ENCODE measurements at places on chromosomes 4 and X.

DNA sequence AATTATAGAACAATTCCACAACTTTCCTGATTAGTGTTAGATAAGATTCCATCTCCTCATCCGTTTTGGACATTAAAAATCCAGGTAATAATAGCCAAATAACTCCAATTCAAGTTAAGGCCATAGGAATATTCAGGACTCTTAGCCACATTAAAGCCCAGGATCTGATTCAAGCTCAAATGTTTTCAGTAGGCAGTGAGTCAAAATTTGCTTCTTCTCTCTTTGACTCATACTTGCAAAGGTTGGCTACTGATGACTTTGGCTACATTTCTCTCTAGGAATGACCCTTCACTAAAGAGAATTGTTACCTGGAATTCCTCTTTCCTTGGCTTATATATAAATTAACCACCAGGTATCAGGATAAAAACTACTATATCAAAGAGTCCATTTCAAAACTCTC, 354.9 kb upstream of the HS3ST1 start:
- DNase-seq = no peak

- DNase-seq = no peak
Measured at GRCh38 chr4:184959309-184959708, 59.0 kb upstream of the HELT start.

DNA sequence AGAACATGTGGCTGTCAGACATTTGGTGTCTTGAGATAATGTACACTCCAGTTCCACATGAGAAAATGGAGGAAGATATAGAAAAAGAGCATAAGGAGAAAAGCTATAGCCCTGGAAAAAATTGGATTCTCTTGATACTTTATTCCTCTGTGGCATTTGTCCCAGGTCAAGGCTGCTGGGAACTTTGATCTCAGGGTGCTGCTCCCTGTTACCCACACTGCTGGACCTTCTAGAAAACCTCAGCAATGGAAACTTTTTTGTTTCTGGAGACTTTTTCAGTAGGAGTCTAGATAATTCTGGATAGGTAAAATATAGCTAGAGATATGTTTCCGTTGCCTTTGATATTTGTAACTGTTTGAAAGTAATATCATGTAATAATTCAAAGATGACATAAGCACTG, 11.1 kb downstream of the ADH1C start:
- no peak for DNase-seq

DNA sequence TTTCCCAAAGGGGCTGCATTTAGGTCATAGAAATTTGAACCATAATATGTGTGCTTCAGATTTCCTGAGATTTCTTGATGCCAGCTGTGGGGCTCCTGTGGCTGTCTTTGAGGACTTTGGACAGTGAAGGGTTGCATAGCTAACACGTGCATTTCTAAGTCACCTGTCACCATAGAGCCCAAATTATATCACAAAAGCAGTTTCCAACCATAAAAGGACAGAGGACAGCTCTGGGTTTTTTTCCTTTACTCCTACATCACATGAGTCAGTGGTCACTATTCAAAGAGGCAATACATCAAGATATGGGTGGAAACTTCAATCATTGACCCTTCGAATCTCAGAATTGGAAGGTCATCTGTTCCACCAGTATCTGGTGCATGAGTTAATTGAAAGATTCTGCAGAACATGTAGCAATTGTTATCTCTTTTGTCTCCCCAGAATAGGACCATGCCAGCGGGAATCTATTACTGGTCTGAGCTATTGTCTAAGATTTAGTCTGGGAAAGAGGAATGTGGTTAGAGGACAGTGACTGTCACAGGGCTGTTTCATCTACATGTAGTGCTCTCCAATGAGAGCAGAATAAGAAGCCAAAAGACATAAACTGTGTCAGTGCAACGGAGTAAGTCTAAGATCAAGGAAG, 133.5 kb downstream of the AASDH start:
- DNase-seq = no peak

GRCh38 chr4:174828845-174829701, at the start of gene GLRA3:
TSS of gene GLRA3 (minus strand) at chr4:174829247. CDS start at chr4:174828811, 436 bp downstream.
- peak; percentile 90 for DNase-seq

- DNase-seq = no peak
Measured at GRCh38 chr4:146522869-146523205, 1.1 kb upstream of the SLC10A7 start.

DNA sequence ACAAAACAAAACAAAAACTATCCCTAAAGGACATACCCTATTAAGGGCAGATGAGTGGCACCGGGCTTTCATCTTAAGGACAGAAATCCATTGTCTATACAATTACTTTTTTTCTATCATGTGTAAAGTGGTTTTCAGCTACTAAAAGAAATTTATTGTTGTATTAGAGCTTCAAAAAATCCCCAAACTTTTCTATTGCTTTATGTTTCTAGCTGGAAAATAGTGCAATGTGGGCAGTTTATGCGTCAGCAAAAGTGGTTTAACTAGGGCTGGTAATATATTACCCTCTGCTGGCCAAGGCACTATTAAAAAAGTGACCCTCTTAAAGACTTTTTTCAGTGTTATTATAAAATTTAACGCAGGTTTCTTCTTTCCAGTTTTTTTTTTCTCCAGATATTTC, 15.5 kb upstream of the GPR82 start:
- no peak for DNase-seq
